ENCODE measurements at places on chromosomes 13 and 19.

DNA sequence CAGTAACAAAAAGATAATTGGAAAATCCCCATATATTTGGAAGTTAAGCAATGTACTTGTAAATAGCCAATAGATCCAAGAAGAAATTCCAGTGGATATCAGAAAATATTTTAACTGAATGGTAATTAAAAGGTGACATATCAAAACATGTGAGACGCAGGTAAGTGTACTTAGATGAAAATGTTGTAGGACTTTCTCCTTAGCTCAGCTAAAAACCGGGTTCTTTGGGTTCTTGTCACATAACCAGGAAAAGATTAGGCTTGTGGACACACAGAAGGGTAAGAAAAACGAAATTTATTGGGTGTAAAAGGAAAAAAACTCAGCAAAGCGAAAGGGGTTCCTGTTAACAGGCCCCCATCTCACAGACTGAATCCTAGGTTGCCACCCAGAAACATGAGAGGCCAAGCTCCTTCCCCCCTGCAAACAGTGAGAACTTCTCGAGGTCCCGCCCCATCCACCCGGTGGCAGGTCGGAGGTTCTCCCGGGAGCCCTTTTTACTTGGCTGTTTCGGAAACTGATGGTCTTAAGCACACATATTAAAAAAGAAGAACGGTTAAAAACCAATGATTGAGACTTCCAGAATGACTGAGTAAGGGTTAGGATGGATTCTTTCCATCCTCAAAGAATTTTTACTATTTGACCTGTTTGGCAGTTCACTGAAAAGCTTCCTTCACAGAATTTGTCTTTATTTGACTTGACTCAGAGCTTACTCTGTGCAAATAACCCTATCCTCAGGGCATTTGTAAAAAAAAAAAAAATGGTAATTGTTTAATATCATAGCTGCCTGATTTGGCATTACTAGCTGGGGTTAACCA is 3.1 kb upstream of the CCDC70 start:
- no peak for DNase-seq

DNA sequence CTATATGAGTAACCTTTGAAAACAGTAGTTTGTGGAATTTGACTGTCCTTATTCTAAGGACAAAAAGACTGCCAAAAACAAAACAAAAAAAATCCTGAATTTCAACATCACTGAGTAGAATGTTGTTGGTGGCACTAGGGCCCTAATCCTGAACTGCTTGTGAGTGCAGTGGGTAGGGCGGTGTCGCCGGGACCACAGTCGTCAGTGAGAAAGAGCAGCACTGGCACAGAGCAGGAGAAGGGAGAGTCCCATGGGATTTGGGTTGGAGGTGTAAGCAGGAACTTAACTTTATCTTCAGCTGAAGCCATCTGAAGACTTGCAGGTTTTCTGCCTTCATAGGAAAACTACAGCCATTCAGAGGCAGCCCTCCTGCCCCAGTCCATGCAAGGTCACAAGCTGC is 5.6 kb downstream of the PCID2 start:
- DNase-seq, result no peak

GRCh38 chr13:72851678-72852014 is 69.7 kb downstream of the PIBF1 start:
- no peak for DNase-seq

GRCh38 chr13:26420282-26420960 is 137.1 kb upstream of the WASF3 start:
- no peak for DNase-seq
